ENCODE measurements at places on chromosomes 3 and 15. TPM values are rescaled to one million over a fixed set of nuclear protein-coding genes. Genes with fewer than 3 reads are reported as not detected.

- peak; percentile 54 for DNase-seq
These were observed 35.4 kb downstream of the LIPC start for GRCh38 chr15:58467121-58467721.

GRCh38 chr15:81914734-81915256, 131.0 kb downstream of the MEX3B start:
- DNase-seq, result no peak

- DNase-seq, result no peak
These were observed 47.3 kb upstream of the C3orf22 start for GRCh38 chr3:126606001-126606400.

GRCh38 chr3:66344391-66344811, 123.6 kb downstream of the SLC25A26 start:
- peak; percentile 87 for DNase-seq

DNA sequence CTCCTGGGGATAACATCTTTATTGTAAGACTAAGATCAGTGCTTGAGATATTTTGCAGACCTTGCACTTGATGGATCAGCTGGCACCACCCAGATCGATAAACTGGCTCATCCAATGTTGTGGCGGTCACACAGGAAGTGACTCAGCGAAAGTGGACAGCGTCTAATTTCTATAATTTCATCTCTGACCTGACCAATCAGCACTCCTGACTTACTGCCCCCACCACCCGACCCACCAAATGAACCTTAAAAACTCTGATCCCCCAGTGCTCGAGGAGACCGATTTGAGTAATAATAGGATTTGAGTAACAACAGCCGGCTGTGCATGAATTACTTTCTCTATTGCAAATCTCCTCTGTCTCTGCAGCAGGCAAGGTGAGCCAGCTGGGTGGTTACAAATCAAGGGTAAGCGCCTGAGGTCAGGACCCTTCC, 62.7 kb upstream of the RNU6-1 start:
- no peak for DNase-seq

GRCh38 chr3:98994128-98994762, 92.8 kb upstream of the DCBLD2 start:
- no peak for DNase-seq

- no peak for DNase-seq
These were observed 255.0 kb downstream of the TBL1XR1 start for GRCh38 chr3:176942305-176942704.

DNA sequence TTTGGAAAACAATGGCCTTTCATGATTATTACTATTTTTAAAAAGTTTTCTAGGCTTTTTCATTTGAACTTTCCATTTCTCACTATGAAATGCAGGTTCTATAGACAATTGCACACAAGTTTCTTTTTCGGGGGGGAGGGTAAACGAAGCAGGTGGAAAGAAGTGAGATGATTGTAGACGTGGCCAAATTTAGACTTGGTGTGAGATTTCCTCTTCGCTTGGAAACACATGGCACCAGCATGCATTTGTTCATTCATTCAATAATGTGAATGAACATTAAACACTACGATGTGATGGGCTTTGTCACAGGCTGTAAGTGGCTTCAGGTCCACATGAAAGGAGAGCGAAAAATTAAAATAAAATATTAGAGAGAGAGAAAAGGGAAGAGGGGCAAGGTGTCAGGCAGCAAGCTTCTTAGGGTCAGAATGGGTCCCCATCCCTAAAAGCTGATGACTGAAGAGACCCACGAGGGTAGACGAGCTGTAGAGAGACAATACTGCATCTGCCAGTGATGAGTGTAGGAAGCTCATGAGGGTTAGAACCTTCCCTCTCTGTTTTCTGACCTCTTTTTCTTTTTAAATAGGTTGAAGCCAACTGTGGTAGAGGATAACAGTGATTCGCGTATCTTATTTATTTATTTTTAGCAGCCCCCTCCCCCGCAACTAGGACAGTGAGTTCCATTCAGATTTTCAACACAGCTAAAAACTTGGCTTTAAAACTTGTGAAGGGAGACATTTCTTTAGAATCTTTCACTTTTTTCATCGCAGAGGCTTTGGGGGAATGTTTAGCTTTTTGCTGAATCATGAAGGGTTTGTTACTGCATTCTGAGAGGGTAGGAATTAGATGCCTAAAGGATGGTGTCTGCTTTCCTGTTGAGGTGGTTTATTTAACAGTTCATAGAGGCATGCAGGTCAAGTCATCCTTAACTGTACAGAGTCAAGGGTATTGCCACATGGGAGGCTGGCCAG, 36.2 kb downstream of the GAP43 start:
- no peak for DNase-seq

- no peak for DNase-seq
These were observed 2.9 kb downstream of the NCEH1 start for GRCh38 chr3:172707967-172708366.

DNA sequence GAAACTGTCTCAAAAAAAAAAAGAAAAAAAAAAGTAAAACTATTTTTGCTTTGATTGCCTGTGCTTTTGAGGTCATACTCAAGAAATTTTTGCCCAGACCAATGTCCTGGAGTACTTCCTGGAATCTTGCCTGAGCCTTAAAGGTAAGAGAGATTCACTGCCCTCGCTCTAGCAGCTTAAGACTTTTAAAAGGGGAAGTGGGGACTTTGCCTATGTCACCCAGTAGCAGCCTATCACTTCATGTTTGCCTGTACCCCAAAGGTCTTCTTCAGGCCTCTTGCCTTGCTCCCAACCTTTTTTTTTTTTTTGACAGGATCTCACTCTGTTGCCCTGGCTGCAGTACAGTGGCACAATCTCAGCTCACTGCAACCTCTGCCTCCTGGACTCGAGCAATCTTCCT, 18.9 kb upstream of the GOLGB1 start:
- no peak for DNase-seq

GRCh38 chr3:58222161-58222724, 11.5 kb upstream of the DNASE1L3 start:
- DNase-seq, result no peak

- DNase-seq, result no peak
These were observed 241.6 kb upstream of the CNTN6 start for GRCh38 chr3:851098-851790.

DNA sequence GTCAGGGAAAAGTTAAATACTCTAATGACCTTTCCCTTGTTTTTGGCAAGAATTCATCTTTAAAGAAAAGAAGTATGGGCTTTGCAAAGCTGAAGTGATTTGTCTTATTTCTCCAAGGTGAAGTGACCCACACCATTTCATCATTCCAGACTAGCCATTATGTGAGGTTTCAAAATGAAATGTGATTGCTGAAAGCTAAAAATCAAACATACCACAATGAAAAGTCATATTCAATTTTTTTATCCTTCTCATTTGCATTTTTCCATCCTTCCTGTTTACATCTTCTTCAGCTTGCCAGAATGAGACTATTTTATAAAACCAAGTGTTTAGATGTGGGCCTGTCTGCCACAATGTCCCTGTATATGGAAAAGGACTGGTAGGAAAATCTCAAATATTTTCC, 142.3 kb upstream of the STRIT1 start:
- no peak for DNase-seq

DNA sequence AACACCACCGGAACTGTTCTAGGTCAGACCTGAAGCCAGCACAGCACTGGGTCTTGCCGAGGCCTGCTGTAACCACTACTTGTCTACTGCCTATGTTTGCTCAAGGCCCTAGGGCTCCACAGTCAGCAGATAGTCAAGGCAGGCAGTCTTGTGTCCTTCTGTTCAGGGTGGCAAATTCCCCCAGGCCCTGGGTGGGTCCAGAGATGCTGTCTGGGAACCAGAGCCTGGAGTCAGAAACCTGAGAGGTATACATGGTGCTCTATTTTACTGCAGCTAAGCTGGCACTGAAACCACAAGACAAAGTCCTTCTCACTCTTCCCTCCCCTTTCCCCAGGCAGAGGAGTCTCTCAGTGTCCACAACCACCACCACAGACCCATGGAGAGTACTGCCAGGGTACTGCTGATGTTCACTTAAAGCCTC, 89.9 kb downstream of the BBX start:
- no peak for DNase-seq

DNA sequence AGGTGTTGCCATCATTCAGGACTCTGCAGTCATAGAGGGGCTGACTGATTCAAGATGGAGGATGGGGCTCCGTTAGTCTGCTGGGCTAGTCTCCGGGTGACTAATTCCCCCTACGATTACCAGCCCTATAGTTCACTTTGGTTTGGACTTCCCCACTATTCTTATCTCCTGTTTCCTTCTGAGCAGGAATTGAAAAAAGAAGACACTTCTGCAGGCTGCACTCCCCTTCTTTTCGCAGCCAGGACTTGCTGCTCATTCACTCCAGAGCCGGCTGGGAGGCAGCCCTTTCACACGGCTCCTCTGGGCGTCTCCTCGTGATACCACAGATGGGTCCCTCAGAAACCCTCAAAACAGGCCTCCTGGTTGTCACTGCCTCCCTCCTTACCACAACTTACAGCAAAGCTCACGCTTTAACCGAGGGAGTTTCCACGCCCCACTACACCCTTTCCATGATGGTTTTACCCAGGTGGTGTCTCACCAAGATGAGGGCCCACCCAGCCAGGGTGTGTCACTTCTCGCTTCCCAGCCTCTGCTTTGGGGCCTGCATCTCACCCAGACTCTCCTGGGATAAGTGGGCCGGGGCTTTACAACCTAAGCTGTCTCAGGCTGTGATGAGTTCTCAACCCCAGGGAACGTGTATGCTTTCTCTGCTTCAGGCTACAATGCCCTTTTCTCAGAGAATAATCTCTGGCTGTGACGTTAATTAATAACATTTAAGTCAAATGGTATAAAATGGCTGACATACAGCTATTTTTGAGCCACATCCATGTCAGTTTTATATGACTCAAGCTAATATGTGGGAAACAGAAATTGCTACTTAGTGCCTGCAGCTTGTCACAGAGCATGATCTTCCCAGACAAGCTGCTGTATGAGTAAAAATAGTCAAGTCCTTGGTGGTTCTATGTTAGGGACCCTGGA, 11.9 kb downstream of the CX3CR1 start:
- DNase-seq, result no peak

- no peak for DNase-seq
These were observed 39.6 kb downstream of the SCAPER start for GRCh38 chr15:76865548-76865991.

DNA sequence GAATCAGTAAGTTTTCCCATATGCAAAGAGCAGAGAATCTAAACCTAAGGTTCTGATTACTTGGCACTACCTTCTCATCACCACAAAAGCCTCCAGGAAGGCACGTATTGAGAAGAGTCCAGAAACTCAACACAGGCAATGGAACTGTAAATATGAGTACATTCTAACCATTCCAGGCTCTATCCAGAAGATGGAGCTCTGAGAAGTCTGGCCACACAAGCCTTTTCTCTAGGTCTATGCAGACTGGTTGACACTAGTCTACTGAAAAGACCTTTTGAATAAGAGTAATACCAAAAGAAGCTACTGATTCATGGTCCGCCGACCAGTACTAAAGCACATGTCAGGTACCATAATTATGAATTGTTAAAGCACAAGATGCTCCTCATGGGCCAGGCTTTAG, 12.2 kb upstream of the NCKIPSD start:
- DNase-seq, result no peak

The FBXW12 gene
- polyA plus RNA-seq, result 0.18 TPM

The CPEB1 gene
- 1.5 TPM for polyA plus RNA-seq

The RHOV gene
- polyA plus RNA-seq, result 0.54 TPM

The GOLGA8T gene
- 0.75 TPM for polyA plus RNA-seq

The CPLX3 gene
- polyA plus RNA-seq, result not detected

Measured in large intestine (tissue), 12 donors.